ENCODE measurements at places on chromosomes 1 and 21.
A peak's percentile ranks its signal among the peaks of the same experiment; 100 is the strongest.

DNA sequence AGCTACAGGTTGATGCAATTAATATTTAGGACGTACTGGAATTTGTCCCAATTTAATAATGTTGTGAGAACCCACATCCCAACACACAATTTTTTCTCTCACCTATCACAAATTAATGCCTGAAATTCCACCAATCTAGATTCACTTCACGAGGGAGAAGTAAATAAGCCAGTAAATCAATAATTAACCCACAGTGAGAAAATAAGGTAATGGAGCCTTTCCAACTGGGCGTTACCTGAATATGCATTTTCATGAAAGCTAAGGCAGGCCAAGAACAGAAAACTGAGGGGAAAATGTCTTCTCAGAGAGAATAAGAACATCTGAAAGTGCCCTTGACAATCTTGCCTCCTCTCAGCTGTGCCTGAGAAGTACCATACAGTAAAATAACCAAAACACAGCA lies 240.8 kb upstream of the NR5A2 start:
- no peak for DNase-seq

DNA sequence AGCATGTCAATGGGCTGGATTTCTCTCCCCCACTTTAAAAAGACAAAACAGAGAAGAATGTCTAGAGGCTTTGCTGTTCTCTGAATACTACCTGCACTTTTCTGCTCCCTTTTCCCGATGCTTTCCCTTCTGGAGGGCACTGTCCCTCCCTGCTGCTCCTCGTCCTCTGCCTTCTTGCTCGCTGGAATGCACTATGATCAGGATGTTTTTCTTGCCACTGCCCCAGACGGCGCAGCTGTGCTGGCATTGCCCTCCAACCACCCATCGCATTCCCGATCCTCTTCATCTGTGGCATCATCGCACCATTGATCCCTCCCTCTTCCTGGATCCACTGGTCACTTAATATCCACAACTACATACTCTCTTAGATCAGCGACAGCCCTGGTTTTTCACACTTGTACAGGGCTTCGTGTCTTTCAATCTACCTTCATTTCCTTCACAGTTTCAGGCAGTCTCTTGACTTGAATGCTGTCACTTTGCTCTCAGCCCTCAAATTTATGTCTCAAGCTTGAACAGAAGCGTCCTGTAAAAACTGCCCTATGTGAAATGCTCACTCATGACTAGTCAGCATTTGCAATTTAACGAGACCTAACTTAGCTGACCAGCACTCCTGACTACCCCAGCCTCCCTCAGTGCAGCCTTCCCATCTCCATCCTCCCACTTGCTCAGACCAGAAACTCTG lies 3.5 kb upstream of the OR11L1 start:
- DNase-seq: no peak

GRCh38 chr21:30227633-30228404 lies 11.9 kb upstream of the CLDN8 start:
- DNase-seq: no peak

DNA sequence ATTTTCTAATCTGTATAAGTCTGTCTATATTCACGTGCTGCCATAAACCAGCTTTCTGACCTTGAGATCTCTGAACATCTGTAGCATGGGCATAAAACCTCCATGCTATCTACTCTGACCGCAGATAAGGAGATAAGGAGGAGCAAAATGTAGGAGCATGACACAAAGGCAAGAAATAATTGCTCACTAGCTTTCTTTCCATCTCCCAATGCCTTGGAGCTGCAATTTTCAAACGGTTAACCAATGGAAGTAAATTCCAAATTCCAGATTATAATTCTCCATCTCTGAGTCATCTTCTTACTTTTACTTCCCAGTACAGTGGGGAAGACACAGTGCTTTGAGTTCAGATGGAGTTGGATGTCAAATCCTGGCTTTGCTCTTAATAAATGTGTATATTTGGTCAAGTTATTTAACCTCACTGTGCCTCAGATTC lies 41.6 kb downstream of the CD58 start:
- DNase-seq: no peak

DNA sequence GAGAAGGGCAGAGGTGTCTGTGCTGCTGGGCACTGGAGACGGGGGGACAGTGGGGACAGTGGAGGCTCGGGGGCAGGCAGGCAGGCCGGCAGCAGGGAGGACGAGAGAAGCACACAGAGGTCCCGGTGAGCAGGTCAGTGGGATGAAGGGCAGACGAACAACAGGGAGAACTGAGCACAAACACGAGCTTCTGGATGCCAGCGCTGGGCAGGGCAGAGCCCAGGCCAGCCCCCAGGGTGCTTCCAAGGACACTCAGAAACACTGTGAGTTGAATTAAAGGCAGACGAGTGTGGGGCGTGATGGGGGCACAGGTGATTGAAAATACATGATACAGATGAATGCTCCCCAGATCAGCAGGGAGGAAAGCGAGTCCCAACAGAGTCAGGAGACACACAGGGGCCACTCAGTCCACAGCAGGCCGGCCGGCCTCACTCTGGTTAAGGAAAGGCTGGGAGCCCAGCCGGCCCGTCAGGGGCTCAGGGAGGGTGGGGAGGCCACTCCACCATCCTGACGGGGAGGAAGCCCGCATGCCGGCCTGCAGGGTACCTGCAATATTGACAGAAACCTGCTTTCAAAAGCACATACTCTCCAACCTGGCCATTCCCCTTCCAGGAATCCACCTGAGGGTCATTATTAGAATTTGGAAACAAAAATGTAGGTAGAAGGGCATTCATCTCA lies 14.1 kb downstream of the SLC19A1 start:
- no peak for DNase-seq

- DNase-seq: no peak
Observed at GRCh38 chr1:245710961-245711903, 556.4 kb downstream of the KIF26B start.

DNA sequence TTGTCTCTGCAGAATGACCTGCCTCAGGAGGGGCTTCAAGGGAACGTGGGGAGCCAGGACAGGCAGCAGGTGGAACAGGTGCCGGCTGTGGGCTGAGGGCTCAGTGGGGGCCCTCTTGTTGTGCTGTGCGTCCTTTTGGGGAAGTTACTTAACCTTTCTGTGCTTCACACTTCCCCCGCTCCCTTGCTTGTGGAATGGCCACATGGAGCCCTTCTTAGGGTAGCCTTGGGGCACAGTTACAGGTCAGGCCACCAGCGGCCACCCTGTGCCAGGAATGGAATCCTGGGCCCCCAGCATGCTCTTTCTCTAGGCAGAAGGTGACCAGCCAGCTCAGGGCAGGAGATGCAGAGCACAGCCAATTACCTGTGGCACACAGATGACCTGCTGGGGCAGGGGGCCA lies 2.6 kb downstream of the IKBKE start:
- no peak for DNase-seq

- DNase-seq: no peak
Observed at GRCh38 chr21:36915014-36915695, 51.3 kb downstream of the HLCS start.

- DNase-seq: peak; percentile 54
Observed at GRCh38 chr1:67336783-67337182, 29.1 kb downstream of the IL12RB2 start.

DNA sequence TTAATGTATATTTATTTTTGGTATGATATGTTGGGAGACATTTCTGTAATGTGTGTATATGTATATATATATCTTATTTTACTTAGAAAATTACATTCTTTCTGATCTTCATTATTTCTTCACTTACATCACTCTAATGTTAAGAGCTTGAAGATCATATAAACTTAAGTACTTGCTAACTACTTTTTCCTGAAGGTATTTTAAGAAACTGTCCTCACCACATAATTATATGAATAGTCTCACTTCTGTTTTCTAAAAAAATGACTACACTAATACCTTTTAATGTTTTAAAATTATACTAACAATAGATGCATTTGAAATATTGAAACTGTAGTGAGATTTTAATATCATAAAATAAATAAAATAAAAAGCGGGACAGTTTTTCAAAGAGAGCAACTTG lies 377.1 kb downstream of the LRRIQ3 start:
- no peak for DNase-seq

DNA sequence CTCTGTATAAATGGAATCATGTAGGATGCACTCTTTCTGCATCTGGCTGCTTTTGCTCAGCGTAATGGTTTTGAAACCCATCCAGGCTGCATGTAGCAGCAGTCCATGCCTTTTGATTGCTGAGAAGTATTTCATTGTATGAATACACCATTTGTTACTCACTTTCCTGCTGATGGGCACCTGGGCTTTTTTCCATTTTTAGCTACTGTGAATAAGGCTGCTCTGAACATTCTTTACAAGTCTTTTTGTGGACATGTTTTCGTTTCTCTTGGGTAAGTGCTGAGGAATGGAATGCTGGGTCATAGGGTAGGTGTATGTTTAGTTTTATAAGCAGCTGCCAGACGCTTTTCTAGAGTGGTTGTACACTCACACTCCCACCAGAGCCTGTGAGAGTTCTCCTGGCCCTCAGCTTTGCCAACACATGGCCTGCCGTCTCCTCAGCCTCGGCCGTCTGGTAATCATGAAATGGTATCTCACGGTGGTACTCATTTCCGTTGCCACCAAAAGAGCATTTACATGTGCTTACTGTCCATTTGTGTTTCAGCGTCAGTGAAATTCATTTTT lies 22.7 kb downstream of the SLX9 start:
- DNase-seq: no peak

DNA sequence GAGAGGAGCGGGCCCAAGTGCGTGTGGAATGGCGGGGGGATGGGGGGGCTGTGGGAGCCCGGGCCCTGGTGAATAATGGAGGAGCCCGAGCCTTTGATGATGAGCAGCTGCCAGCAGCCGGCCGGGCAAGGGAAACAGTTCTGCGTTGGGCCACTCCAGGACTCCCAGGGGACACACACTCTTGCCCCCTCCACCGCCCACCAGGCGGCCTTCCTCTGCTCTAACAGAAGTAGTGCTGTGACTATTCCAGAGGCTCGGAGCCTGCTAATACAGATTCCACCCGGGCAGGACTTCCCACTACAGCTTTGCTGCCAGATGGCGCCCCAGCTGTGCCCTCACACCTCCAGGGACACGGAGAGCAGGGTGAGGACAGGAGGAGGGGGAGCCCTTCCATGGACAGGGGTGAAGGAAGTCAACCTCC lies 48.2 kb upstream of the LRP8 start:
- DNase-seq: no peak

- no peak for DNase-seq
Observed at GRCh38 chr1:229101011-229101871, 169.7 kb upstream of the RAB4A start.

DNA sequence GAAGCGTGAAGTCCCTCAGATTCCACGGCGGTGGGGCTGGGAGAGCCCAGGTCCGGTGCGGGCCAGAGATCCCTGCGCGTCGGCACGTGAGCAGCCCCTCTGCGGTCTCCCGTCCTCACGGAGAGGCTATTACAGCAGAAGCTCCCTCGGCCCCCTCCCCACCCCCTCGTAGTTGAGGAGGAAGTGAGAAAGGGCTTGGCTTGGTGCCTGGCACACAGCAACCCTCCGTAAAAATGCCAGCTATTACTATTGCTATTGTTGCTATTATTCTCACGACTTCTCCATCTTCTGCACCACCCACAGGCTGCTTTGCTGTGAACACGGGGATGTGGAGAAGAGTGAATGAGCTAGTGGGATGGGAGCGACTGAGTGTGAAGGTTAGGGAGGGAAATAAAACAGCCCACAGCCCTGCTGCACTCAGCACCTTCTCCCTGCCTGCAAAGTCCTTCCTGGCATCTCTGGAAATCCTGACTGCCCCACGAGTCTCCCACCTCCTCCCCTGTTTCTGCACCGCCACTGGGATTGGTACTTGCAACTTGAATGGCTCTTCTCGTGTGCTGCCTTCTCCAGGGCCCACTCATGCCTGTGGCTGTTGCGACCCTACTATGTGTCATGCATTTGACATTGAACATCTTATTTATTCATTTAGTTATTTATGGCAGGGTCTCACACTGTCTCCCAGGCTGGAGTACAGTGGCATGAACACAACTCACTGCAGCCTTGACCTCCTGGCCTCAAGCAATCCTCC lies 26.6 kb downstream of the ZBTB18 start:
- DNase-seq: no peak

GRCh38 chr1:161505686-161506085 lies 429 bp downstream of the FCGR2A start:
- DNase-seq: no peak

GRCh38 chr1:22741118-22741517 lies 30.5 kb downstream of the EPHB2 start:
- no peak for DNase-seq

DNA sequence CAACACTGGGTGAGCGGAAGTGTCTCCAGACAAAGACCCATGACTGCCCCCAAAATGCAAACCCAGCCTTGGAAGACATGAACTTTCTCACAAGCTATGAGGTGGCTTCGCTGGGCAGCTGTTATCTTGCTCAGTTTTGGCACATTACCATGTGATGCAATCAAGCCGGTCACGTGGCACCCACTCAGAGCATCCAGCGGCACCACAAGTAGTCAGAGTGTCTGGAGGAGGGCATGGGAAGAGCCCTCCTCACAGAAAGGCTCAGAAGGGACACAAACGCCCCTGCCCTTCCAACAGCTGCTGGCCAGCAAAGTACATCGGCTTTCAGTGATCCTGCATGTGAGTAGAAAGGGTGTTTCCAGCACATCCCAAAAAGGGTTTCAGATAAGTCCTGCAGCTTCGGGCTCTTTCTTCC lies 145.5 kb upstream of the IRF2BP2 start:
- DNase-seq: no peak

DNA sequence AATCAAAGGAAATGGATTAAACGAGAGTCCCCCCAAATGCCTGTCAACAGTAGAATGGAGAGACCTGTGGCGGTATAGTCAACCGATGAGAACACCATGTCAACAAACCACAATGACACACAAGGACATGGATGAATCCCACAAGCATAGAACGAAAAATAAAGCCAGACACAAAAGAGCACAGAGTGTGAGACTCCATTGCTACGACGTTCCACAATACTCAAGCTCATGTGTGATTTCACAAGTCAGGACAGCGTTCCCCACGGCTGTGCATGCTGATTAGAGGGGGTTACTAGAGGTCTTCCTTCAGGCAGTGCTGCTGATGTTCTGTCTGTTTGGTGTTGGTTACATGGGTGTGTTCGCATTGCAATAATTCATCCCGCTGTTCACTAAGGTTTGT lies 5.8 kb upstream of the PLA2G2D start:
- no peak for DNase-seq

DNA sequence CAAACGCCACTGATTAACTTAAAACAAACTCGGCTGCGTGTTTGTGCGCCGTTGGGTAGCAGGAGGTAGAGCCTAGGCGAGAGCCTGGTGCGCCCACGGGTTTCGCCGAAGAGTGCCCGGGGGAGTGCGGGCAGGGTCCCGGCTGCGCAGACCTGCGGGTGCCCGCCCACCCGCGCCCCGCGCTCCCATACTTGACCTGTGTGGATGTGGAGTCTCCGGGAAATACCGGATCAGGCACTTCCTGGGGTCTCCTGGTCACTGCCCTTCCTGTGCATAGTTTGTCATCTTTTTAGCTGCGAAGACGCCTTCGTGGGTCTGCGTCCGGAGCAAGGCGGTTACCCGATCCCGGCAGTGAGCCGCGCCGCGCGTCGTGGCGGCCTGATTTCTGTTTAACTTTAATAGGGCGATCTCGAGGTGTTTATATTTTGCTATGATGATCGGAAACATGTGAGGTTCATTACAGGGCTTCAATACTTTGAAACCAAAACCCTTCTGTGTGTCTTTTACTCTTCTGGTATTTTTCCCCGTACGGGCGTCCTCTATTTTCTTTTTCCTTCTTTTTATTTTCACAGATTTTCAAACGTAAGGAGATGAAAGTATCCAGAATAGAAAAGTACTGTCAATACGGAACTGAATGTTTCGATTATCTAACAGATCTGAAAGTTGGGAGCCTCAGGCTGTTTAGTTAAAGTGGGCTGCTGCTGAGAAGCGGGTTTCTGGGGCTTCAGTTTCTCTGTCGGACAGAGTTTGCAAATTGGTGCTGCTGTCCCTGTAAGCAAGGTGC lies 15.2 kb downstream of the NR5A2 start:
- no peak for DNase-seq

GRCh38 chr1:24506691-24507381 lies 4.2 kb downstream of the RCAN3 start:
- no peak for DNase-seq
